Dermis microvascular lymphatic vessel endothelial cell (primary cell): ENCODE measurements at places on chromosomes 4 and X.

DNA sequence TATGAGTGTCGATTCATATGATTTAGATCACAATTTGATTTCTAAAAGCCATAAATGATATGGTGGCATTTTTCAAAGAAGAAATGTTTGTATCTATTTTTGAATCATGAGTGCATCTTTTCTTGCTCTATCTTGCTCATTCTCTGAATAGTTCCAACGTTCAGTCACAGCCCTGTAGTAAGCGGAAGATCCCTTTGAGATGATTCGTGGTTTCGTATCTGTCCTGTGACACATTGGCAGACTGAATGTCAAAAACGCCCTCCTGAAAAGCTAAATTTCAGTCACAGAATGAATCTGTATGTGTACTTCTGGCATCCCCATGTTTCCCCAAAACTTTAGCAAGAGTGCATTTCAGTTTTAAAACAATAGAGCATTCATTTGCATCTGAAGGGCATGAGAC is 1066.9 kb upstream of the TENM3 start:
- no peak for DNase-seq

- DNase-seq, result peak; percentile 53
These were observed 250.8 kb downstream of the ARHGAP24 start for GRCh38 chr4:85725721-85726170.

DNA sequence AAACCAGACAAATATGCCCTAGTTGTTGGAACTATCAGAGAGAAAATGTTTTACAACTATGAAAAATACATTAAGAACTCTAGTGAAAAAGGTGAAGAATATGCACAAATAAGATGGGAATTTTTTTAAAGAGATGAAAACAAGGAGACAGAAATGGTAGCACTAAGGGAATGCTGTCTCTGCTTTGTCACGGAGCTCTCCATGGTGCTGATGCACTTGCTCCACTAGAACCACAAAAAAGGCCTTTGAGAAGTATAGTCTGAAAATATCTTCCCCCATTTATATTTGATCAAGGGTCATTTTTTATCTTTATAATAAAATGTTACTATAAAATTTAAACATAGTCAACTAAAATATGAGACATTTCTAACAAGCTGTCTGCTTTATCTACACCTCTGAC is 1655.5 kb upstream of the AGA start:
- DNase-seq, result no peak

GRCh38 chr4:160423879-160424451 is 1321.1 kb downstream of the RAPGEF2 start:
- no peak for DNase-seq

- DNase-seq, result peak; percentile 21
These were observed 36.9 kb downstream of the NLGN3 start for GRCh38 chrX:71181558-71181909.

GRCh38 chr4:159545556-159545955 is 442.7 kb downstream of the RAPGEF2 start:
- DNase-seq, result no peak

DNA sequence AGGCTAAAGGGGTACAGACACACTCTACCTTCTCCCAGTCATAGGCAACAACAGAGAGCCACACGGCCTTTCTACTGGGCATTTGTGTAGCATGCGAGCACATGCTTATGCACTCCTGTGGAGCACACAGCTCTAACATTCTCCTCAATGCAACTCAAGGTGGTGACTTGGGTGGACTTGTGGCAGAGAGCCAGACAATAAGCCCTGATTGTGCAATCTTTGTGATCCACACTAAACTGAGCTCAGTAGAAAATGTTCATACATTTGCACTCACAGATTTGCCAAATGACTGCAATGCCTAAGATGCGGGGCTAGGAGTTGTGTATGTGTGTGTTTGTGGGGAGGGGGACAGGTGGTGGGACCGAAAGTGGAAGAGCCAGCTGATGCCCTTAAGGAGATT is 31.4 kb upstream of the SETD7 start:
- DNase-seq, result no peak

DNA sequence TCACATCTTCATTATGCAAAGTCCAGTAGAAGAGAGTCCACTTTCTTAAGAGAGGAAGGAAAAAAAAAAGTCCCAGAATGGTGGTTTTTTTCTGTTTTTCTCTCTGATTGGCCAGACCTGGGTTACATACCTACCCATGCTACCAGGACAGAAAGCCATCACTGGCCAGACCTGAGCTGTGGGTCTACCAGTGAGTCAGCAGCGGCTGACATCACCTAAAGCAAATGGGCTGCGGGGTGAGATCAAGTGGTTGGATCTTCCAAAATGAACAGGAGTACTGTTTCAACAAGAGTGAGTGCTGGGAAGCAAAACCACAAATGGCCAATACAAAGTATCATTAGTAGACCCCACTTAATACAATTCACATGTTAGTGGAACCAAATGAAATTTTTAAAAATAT is 1.6 kb upstream of the NDST3 start:
- DNase-seq, result peak; percentile 19

GRCh38 chrX:124736553-124737270 is 390.3 kb downstream of the SH2D1A start:
- no peak for DNase-seq

- no peak for DNase-seq
These were observed 129.4 kb downstream of the CNKSR2 start for GRCh38 chrX:21503593-21503992.

DNA sequence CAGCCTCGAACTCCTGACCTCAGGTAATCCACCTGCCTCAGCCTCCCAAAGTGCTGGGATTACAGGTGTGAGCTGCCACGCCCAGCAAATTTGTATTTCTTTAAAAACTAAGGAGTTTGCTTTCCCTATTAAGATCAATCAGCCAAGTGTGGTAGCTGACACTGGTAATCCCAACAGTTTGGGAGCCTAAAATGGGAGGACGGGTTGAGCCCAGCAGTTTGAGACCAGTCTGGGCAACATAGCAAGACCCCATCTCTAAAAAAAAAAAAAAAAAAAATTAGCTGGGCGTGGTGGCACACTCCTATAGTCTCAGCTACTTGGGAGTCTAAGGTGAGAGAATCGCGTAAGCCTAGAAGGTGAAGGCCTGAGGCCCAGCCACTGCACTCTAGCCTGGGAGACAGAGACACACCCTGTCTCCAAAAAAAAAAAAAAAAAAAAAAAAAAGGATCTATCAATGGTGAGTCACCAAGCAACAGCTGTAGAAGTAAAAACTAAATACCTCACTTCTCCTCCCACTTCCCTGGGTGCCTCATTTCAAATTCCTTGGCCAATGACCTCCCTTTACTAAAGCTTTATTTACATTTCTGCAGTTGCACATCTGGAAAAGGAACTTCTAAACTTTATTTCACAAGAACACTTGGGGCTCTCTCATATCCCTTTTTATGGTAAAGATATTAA is 54.5 kb downstream of the LDB2 start:
- DNase-seq, result no peak

- DNase-seq, result no peak
These were observed 45.5 kb downstream of the VCX2 start for GRCh38 chrX:8125566-8125965.

GRCh38 chr4:94574616-94575015 is 122.9 kb downstream of the PDLIM5 start:
- no peak for DNase-seq

DNA sequence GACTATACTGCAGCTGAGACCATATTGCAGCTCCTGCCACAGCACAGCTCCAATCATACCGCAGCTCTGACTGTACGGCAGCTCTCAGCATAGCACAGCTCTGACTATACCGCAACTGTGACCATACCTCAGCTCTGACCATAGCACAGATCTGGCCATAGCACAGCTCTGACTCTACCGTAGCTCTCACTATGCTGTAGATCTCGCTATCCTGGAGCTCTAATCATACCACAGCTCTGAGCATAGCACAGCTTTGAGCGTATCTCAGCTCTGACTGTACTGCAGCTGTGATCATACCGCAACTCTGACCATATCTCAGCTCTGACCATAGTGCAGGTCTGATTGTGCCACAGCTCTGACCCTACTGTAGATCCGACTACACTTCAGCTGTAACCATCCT is 139.2 kb downstream of the ASMT start:
- no peak for DNase-seq

- no peak for DNase-seq
These were observed 81.6 kb upstream of the FAT1 start for GRCh38 chr4:186805020-186805820.

DNA sequence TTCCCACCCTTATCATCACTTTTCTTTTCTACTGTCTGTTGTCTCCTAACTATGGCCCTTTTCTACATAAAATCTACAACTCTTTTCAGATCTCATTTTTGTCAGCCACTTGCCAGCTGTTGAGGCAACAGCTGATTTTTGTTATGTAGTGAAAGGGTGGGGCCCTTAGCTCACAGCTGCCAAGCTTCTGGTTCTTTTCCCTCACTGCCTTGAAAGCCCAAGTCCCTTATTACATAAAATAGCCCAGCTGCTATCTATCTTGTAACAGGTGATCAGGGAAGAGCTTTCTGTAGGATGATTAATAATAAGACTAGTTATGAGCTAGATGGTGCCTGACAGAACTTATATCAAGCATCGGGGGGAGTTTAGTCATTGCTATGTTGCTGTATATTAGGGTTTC is 45.9 kb downstream of the ADGRL3 start:
- no peak for DNase-seq

DNA sequence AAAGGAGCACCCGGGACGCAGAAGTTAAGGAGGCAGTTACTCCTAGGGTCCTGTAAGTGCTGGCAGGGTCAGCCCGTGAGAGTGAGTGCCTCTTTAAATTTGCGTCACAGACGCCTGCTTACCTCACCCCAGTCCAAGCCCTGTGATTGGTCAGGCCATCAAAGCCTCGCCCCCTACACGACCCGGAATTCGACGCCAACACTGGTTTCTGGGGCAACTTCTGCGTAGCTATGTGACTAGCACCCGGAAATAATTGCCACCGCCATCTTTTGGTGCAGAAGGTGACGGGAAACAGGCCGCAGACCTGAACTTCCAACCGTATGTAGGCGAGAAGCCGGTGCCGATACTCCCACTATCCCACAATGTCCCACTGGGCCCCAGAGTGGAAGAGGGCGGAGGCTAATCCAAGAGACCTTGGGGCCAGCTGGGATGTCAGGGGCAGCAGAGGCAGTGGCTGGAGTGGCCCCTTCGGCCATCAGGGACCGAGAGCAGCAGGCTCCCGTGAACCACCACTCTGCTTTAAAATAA is at the start of gene DDX53:
Gene DDX53, plus strand, starts transcription at position 265 of the 528 bp plus-strand sequence. Its CDS starts 98 bp downstream, at position 363.
- no peak for DNase-seq

DNA sequence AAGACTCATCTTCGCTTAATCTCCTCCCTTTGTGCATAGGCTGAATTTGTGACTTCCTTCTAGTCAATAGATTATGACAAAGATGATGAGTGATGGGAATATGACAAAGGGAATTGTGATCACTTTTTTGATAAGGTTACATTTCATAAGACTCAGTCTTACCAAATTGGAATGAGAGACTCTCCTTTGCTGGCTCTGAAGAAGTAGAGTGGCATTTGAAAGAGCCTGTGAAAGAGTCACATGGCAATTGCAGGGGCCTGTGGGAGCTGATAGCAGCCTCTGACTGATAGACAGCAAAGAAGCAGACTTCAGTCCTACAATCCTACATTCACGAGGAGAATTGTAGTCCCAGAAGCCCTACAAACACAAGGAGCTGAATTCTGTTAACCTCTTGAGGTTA is 44.9 kb upstream of the ADAMTS3 start:
- no peak for DNase-seq

DNA sequence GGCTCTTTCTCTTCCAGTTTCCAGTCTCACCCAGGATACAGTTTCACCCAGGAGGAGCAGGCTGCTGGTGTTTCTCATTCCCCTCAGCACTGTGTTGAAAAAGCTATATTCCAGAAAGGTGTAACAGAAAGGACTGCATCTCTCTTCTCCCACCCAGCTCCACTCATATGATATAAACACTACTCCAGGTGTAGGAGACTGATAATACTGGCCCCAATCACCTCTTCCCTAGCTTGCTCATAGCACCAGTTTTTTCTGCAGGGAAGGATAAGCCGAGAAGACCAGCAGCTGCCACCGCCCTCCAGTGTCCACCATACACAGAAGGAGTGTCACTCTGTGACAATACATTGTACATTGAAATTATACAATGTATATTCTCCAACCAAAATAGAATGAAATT is 105.5 kb upstream of the STK26 start:
- DNase-seq, result no peak

DNA sequence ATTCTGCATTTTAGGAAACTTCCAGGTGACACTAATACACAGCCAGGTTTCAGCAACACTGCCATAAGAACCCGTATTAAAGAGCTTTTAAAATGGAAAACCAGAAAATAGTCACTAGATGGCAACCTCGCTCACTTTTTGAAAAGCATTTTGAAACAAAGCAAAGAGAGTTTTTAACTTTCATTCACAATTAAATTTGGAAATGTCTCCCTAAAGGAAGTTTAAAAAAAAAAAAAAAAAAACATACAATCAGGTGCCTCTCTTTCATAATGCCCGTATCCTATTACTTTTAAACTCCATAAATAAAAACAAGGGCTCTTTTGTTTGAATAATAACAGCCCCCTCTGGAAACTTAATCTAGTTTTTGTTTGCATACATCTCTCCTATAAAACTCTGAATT is 20.3 kb downstream of the MEPE start:
- DNase-seq, result peak; percentile 34

- no peak for DNase-seq
These were observed 602.0 kb downstream of the GLUD2 start for GRCh38 chrX:121649417-121649816.

GRCh38 chr4:139603576-139604410 is 47.8 kb upstream of the SETD7 start:
- DNase-seq, result peak; percentile 65

DNA sequence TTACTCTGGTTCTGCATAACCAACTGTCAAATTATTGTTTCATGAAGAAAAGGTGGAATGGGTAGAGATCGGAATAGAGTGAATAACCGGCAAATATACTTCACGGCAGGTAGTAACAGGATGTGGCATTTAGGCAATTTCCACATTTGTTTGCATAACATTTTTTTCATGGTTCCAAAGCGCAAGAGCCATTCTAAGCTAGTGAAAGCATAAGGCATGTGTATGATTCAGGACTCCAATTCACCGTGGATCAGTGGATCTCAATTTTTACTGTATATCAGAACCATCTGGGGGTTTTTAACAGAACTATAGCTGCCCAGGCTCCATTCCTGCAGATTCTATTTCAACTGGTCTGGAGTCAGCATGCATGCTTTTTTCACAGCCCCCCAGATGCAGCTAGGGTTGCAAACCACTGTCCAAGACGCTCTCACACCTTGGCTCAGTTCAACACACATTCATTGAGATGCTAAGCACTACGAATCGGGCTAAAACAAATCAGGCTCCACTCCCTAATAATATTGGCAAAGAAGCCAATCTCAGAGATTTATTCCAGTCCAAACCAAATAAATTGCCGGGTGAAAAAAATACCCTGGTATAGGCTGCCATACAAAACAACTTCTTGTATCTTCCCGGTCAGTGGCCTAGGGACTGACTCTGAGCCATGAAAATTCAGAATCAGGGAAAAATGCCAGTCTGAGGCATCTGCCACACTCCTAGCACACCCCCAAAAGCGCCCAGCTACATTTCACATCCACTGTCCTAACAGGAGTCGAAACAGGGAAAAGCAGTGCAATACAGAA is 30.0 kb downstream of the AFAP1 start:
- no peak for DNase-seq

- no peak for DNase-seq
These were observed 23.0 kb upstream of the DHX15 start for GRCh38 chr4:24607334-24607733.

- DNase-seq, result no peak
These were observed 18.1 kb upstream of the HSFX3 start for GRCh38 chrX:149567621-149568417.

- DNase-seq, result no peak
These were observed 6.7 kb upstream of the TMEM154 start for GRCh38 chr4:152686452-152687013.
